ENCODE measurements at places on chromosomes 16 and 17.

- DNase-seq, result peak; percentile 52
These were observed 14.5 kb downstream of the GLIS2 start for GRCh38 chr16:4330277-4330874.

- no peak for DNase-seq
These were observed 28.4 kb upstream of the CBFA2T3 start for GRCh38 chr16:89005201-89006035.

DNA sequence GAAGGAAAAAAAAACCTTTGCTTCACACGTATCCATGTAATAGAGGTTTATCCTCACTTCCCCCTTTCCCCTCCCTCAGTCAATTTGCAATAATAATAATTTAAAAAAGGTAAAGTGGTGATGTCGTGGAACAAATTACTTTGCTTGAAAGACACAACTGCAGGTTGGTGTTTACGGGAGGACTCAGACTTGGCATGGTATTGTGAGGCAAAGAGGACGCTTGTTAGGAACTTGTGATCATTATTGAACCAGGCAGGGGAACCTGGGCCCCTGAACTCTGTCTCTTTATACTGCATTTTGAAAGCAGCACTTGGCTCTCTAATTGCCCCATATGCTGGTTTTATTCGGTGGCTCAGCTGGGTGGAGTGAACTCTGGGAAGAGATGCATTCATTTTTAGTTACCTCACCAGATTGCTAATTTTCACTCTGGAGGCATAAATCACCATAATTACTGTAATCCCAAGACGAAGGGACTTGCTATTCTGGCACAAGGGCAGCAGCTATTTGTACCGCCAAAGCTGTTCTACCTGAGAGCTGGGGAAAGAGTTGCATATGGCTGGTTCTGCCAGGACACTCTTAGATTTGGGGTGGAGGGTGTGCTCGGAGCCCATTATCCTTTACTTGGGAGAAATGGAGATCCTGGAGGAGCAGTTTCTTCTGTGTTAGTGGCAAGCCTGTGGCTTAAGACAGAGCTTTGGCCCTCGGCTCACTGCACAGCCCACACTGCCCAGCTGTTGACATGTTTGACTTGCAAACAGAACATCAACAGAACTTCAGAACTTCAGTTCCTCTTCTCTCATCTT lies 5.7 kb upstream of the DHX8 start:
- DNase-seq, result no peak

DNA sequence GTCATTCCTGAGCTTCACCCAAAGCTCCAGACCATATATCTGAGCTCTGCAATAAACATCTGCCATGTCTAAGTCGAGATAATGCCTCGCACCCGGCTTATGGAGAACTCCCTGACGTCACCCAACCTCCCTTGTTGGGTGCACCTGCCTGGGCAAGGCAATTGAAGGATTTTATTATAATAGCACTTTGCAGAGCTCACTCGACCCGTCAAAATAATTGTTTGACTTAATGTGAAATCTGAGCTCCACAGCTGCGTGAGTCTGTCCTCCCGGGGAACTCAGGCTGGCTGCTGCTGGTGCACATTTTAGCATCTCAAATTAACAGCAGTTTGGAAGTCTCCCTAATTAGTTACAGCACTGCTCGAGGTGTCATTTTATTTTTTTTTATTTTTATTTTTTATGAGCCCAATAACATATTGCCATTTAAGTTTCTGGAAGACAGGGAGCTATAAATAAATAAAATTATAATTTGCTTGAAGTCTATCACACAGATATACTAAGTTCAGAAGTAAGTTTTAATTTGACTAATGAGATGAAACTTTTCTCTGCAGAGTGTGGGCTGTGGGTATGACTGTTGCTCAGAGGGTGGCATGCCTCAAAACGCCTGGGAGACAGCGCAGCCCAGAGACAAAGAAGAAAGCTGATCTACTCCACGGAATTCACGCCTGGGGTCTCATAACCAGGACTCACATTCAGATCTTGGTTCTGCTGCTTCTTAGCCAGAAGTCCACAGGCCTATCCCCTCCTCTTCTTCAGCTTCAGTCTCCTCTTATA lies 401.4 kb upstream of the C16orf82 start:
- no peak for DNase-seq

DNA sequence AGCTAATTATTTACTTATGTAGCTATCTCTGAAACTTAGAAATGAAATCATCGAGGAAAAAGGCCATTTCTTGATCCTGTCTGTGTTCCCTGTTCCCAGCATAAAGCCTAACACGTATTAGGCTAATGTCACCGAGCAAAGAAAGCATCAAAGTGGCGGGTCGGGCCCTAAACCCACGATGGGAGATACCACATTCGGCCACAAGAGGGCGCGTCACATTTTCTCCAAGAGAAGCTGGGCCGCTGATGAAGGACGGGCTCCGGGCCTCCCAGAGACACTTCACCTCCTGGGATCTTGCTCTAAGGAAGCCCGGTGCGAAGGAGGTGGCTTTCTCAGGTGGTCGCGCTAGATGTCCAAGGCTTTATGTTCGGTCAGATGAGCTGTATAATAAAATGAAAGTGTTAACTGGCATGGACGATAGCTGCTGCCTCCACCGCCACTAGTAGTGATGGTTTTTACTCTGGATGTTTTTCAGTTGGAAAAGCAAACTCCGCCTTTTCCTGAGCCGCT lies 853 bp upstream of the PDK2 start:
- peak; percentile 87 for DNase-seq

DNA sequence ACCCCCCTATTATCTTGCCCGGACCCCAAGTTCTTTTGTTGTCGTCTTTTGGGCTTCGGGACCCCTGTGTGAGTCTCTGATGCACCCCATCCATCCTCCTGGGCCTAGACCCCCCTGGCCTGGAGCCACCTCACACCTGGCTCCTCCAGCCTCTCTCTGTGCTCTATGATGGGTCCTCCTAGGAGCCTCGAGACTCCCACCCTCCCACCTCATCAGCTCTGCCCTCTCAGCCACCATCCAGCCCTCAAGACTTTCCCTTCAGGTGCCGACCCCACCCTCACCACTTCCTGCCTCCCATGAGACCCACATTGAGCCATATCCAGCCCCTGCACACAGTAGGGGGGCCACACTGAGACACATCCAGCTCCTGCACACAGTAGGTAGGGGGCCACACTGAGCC lies 8.7 kb upstream of the ATP2A3 start:
- DNase-seq, result no peak

DNA sequence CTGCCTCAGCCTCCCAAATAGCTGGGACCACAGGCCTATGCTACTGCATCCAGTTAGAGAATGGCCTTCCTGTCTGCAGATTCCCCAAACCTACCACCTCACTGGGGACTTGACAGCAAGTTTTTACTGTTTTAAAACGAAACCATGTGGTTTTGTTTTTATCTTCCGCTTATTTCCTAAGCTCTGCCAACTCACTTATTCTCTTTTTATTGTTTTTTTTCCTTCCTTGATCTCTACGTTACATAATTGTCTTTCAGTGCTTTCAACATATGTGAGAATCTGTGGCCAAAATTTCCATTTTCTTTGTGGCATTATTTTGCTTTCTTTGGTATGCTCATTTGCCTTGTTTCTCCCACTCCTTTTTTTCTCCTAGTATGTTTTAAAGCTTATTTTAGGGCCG lies 14.6 kb upstream of the SLC38A7 start:
- no peak for DNase-seq

GRCh38 chr17:77581480-77581879 lies 377.0 kb upstream of the TNRC6C start:
- peak; percentile 25 for DNase-seq

DNA sequence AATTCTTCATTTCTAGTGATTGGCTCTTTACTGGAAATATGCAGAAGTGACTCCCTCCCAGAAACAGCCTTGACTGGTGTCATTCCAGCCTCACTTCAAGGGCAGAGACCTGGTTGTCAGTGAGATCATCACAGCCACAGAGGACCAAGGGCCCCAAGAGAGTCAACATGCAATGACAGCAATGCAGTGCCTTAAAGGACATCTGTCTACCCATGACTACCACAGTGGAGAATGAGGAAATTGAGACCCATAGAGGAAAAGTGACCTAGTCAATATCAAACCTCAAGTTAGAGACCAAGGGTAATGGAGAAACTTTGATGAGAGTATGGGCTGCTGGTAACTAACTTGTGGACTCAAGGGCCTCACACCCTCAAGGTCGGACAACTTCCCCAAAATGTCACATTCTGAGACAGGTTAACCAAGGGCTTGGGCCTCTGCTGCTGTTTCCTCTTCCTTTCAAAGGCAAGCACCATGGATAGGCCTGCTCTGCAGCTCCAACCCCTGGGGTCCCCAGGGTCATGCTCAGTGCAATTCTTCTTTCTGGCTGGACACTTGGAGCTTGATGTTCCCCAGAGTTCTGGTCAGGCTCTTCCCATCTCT lies 11.3 kb downstream of the NOG start:
- no peak for DNase-seq

GRCh38 chr17:43314611-43315011 lies 80.8 kb upstream of the RNU2-1 start:
- DNase-seq, result no peak

DNA sequence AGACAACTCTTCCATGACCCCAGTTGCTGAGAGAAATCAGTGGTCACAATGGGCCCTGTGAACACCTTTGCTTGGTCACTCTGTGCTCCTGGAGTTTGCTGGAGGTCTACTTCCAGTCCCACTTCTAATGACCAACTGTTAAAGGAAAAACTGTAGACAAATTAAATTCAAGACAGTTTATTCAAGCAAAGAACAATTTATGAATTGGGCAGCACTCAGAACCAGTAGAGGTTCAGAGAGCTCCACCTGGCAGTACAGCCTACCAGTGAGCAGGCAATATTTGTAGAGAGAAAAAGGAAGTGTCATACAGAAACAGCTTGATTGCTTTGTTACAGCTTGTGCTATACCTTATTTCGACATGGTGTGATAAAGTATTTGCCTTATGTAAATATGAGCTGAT lies 116.5 kb downstream of the HS3ST3B1 start:
- DNase-seq, result no peak

GRCh38 chr17:3647769-3648555 lies 11.4 kb downstream of the CTNS start:
- DNase-seq, result no peak

GRCh38 chr16:28146536-28146935 lies 65.2 kb downstream of the XPO6 start:
- DNase-seq, result no peak

Data from LoVo (cell line).